AG10803 (cell line): ENCODE measurements at places on chromosomes 2 and 18.

- DNase-seq = no peak
Measured at GRCh38 chr2:8303322-8303832, 378.5 kb upstream of the ID2 start.

GRCh38 chr18:35326695-35327387 lies 17.4 kb downstream of the ZNF24 start:
- DNase-seq = no peak

GRCh38 chr2:150387586-150388288 lies 99.7 kb downstream of the RND3 start:
- DNase-seq = peak; percentile 18

DNA sequence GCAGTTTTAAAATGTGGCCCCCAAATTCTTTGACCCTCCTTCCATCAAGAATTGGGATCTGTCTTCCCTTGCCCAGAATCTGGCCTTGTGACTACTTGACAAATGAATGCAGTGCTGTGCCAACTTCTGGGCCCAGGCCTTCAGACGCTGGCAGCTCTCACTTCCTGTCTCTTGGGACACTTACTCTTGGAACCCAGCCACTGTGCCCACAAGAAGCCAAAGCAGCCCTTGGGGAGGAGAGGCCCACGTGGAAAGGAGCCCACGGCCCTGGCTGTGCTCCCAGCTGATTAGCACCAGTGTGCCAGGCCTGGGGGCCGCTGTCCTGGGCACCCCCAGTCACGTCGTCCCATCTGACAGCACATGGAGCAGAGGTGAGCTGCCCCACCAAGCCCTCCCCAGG lies 56.6 kb downstream of the RPL37A start:
- peak; percentile 90 for DNase-seq

GRCh38 chr2:239393941-239394340 lies 6.9 kb downstream of the HDAC4 start:
- peak; percentile 65 for DNase-seq

GRCh38 chr2:189309331-189309730 lies 129.8 kb upstream of the COL5A2 start:
- no peak for DNase-seq

DNA sequence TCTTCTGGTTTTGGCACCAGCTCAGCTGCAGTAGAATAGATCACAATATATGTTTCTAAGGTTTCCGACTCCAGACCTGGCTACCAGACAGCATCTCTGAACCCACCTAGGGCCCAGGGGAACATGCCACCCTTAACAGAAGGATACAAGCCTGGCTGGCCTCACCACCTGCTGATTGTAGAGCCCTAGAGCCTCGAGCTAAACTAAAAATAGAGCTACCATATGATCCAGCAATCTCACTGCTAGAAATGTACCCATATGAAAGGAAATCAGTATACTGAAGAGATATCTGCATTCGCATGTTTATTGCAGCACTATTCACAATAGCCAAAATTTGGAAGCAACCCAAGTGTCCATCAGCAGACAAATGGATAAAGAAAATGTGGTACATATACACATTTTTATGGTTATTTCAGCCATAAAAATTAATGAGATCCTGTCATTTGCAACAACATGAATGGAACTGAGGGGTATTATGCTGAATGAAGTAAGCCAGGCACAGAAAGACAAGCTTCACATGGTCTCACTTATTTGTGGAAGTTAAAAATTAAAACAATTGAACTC lies 242.4 kb upstream of the SLC39A10 start:
- no peak for DNase-seq

DNA sequence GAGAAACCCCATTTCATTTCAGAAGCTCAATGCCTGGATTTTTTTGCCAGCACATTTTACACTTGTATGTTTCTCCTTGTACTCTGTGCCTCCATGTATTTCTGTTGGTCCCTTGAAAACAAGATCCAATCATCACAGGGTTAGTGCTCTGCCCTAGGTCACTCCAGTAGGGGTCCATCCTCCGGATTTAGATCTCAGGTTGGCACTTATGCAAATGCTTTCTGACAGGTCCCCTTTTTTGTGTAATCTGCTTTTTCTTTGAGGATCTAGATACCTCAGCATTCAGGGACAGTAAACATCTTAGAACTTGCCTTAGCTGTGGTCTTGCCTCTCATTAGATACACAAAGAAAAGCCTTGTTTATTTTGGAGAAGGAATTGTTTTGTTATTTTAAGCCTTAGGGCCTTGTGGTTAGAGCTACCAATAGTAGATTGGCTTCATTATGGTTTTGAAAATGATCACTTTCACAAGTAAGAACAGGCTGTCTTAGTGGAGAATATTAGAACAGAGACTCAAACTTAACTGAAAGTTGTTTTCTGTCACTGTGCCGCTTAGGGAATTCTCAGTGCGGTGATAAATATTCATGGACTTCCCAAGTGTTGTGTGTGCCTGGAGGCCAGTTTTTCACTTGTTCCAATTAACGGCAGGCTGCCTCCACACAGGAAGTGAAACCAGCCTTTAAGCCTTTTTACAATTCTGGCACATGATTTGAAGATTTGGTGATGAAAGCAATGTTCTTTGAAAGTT lies 7.8 kb downstream of the MERTK start:
- no peak for DNase-seq

- DNase-seq = no peak
Measured at GRCh38 chr2:168929031-168929430, 27.9 kb downstream of the G6PC2 start.

DNA sequence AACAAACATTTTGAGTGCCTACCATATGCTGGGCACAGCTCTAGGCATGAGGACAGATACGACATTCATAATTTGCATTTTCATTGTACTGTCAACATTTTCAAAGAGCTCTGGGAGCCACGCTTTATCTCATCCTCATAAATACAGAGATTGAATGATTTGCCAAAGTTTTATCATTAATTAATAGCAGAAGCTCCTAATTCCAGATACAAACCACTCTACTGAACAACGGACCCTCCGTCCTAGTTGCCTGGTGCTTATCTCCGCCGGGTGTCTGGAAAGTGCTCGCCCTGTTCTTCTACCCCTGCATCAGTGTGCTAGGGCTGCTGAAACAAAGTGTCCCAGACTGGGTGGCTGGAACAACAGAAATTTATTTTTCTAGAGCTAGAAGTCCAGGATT lies 23.8 kb downstream of the SERTAD2 start:
- DNase-seq = no peak

GRCh38 chr2:217573571-217573970 lies 429.2 kb downstream of the TNS1 start:
- peak; percentile 36 for DNase-seq

DNA sequence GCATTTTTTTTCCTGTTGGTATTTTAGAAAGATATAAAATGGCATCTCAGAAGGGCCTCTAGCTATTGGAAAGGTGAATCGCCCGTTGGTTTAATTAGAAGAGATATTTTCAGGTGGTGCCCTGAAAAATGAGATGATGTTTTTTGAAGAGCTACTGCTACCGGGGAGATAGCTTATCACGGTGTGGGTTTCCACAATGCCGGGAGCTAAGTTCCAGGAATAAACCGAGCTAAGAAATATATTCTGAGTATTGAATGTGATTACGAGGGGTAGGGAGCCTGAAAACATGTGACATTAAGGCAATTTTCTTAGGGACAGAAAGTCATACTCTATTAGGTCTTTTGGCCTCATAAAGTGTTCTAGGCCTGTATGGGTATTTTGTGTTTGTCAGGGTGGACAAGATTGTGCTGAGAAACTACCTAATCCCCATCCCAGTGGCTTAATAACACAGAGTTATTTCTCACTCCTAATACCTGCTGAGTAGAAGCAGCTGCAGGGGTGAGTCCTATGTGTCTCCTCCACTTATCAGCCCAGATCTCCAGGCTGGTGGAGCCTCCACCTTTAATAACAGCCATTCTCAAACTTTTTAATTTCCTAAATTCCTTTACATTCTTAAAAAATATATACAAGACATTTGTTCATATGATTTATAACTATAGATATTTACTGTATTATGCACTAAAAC lies 150.2 kb downstream of the LRRTM1 start:
- DNase-seq = no peak

GRCh38 chr2:121065239-121065638 lies 219.8 kb downstream of the TFCP2L1 start:
- DNase-seq = no peak

DNA sequence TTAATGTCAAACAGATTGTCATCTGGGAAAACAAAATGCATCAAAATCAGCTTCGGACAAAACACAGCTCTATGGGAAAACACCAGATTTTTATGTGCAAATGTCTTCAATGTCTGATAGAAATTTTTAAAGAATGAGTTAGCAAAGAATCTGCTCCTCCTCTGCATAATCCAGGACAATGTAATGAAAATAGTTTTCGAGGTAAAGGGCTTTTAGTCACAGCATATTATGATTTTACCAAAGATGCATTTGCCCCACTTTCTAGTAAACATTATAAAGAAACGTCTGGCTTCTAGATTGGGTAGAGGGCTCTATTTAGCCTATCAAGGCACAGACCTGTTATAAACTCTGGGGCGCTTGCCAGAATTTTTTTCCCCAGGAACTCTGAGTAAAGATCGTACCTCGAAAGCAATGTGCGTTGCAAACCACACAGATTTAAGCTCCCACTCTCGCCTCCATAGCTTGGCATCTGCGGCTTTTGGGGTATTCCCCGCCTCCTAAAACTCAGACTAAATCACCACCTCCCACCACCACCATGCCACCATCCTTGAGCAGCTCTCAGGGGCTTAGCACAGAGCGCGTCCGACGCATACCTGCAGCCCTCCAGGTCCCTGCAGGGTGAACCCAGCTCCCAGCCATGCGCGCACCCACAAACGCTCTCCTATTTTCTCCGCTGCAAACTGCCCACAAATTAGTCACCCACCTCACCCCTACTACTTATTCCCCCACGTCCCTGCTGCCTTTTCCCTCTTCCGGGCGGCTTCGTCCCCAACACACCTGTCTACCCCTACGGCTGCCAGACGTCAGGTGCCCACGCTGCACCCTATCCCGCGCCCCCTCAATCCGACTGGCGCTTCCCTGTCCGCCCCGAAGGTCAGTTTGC lies 829 bp downstream of the ACVR1C start:
- DNase-seq = no peak

DNA sequence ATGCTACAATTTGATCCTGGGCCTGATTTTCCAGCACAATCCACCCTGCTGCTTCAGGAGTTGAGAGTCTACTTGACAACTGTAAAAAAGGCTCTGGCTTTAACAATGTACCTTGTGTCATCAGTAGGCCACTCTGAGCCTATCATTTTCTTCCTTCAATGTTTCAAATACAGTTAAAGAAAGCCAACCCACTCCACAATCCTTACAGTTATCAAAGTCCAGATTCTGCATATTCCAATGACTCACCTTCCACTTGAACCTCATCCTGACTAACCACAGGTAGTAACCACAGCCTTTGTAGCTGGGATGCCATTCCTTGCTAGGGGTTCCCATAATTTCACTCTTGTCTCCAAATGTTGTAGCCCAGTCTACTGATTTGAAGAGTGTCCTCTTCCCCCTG lies 35.5 kb upstream of the AQP4 start:
- no peak for DNase-seq

GRCh38 chr18:36349552-36349951 lies 52.0 kb downstream of the FHOD3 start:
- DNase-seq = peak; percentile 22

GRCh38 chr18:75783566-75784281 lies 356.2 kb upstream of the SMIM21 start:
- no peak for DNase-seq

DNA sequence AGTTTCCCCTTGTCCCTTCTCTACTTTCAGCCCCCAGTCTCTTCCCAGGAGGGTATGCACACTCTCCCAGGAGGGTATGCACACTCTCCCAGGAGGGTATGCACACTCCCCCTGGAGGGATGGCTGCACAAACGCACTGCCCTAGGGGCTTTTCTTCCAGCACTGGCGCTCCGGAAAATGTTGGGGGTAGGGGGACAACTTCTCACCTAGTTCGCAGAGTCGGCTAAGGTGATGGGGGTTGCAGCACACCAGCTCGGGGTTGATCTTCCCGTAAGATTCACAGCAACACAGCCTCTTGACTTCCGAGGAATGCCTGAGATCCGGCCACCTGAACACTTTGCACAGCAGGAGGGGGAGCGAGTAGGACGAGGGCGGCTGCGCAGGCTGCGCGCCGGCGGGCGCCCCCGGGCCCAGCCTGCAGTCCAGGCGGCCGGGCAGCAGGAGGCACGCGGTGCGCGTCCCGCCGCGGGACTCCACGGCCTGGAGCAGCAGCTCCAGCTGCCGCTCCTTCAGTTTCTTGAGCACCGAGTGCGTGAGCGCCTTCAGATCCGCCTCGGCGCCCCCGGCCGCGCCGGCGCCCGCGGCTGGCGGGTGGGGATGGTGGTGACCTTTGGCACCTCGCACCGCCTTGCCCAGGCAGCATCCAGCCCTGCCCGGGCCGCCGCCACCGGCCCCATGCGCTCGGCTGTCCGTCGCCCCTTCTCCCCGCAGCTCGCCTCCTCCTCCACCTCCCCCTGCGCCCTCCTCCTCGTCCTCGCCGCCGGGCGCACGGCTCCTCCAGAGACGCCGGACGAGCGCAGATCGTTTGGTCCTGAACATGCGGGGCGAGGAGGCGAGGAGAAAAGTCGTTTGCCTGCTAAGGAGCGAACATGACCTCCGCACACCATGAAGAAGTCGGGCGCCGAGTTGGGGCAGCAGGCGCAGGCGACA lies 894 bp downstream of the SMAD7 start:
- no peak for DNase-seq

DNA sequence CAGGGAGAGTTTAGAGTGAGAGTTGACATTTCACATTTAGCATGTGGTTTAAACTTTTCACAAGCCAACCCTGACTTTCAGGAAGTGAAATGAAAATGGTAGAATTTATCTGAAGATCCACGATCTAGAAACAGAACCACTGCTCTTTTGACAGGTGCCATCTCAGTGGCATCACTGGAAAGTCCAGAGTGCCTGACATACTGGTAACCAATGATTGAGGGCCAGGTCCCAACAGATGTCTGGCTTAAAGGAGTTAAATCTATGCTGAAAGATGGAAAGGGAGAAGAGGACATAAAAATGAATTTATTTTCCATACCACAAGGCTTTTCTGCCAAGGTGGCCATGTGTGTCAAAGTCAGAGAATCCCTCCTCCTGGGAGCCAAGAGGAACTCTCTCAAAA lies 2.7 kb downstream of the IL36G start:
- no peak for DNase-seq

- no peak for DNase-seq
Measured at GRCh38 chr2:121969166-121969565, 213.7 kb downstream of the TSN start.

DNA sequence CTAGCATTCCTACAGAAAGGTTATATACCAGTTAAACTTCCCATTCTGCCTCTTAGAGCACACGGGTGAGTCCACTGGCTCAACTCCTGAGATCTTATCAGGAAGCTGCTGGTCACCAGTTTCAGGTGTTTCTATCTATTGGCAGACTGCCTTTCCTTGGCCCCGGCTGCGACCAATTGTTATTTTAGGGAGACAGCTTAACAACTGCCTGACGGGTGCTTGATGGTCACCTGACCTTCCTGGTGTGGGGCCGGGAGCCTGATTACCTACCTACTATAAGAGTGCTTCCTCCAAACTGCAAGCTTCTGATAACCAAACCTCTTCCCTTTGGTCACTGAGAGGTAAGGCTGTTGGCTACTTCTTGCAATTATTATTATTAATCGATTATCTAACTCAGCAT lies 122.1 kb upstream of the XIRP2 start:
- no peak for DNase-seq
